T-helper 17 cell (primary cell): ENCODE measurements at places on chromosomes 6 and 20.

DNA sequence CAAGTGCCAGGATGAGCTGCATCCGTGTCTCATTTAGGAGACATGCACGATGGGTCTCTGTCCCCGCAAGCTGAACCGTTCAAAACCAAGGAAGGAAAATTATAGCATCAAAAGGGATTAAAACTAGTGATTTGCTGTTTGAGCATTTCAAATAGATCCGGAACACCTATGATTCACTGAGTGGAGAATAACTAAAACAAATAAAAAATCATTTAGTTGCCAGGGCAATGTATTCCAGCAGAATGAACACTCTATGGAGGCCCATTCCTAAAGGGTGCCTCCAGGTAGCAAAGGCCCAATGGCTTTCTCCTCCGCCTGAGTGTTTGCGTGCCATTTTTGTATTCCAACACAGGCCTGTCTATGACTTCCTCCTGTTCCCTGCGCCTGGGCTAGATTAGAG lies 354.8 kb downstream of the ZFAND3 start:
- no peaks in the 10 kb centered on the region for H3K27me3 ChIP-seq
- DNase-seq: no peak
- H3K27ac ChIP-seq: peak overlapping the region; percentile 57
- H3K4me3 ChIP-seq: no peak overlapping the region
- peaks cover 4% of the 10 kb centered on the region for H3K36me3 ChIP-seq

DNA sequence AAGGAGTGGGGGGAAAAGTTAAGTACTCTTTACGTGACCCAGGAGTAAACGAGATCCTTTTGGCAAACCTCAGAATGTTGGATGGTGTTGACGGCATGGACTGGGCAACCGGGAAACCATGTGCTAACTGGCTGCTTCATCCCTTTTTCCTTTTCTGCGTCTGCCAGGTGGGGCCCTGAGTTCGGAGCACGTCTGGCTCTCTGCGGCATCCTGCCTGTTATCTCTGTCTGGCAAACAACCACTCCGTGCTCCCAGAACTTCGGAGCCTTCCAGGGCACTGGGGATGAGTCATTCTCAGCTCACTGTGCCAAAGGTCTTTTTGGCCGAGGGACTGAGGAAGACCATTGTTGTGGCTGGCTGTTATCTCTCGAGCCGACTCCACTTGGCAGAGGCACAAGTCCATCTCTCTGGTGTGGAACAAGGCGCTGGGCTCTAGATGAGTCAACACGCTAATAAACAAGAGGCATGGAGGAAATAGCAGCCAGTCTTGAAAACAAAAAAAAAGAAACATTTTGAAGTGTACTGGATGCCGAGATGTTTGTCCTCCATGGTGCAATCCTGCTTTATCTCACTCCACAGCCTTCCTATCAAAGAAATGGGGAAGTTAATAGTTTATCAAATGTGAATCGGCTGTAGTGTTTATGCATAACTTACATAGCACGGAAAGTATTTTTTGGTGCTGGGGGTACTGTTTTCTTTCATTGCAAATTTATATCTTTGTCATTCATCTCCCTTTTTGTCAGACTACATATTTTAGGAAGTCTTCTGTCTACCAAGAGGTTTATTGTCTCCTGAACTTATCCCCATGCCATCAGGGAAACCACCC lies 64.6 kb upstream of the TXNDC5 start:
- H3K27me3 ChIP-seq: peaks cover 26% of the 10 kb centered on the region
- H3K27ac ChIP-seq: no peak overlapping the region
- peak overlapping the region; percentile 13 for H3K4me3 ChIP-seq

DNA sequence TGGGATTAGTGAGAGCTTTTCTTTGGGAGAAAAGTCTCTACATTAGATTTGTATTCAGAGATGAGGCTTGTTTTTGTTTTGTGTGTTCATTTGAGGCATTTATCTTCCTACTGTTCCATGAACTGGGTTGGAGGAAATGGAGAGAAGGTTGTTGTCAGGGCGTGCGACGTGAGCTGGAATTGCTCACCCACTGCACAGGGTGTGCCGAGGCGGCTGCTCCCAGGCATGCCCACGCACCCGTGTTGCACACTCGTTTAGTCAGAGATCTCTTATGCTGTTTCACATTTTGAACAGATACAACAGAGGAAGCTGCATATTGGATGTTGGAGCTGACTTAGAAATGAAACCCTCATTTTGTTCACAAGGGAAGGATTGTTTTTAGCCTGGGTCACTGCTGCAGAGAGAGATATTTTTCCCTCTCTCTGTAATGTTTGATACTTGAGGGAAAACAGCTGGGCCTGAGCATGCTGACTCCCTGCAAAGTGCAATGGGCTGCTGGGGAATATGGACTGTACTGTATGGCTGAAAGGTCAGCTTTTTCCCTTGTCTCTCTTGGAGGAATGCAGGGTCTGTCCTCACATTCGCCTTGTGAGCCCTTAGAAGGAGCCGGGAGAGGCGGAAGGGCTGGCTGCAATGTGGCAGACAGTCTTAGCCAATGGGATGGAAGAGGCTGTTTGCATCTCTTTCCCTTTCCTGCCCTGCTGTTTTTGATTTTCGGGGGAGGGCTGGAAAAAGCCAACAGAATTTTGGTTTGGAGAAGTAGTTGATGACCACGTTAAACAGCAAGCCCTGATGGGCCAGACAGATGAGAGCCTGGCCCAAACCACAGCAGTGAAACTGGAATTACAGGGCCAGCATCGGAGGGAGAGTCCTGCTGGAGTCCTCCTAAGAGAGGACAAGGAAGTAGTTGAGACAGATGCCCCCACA lies 170.8 kb downstream of the SASH1 start:
- no peak for DNase-seq
- H3K27me3 ChIP-seq: peaks cover 33% of the 10 kb centered on the region
- peaks cover 7% of the 10 kb centered on the region for H3K4me1 ChIP-seq
- no peak overlapping the region for H3K4me3 ChIP-seq
- no peak overlapping the region for H3K27ac ChIP-seq

- H3K4me3 ChIP-seq: peak overlapping the region; percentile 63
- H3K27ac ChIP-seq: peak overlapping the region; percentile 6
- peaks cover 15% of the 10 kb centered on the region for H3K4me1 ChIP-seq
- peaks cover 3% of the 10 kb centered on the region for H3K36me3 ChIP-seq
- H3K27me3 ChIP-seq: no peaks in the 10 kb centered on the region
Measured at GRCh38 chr6:132763269-132763668, 5.6 kb upstream of the VNN2 start.

GRCh38 chr6:19860235-19860877 lies 23.2 kb downstream of the ID4 start:
- no peak overlapping the region for H3K4me3 ChIP-seq
- H3K4me1 ChIP-seq: no peaks in the 10 kb centered on the region

GRCh38 chr6:156949376-156949775 lies 172.2 kb downstream of the ARID1B start:
- H3K4me3 ChIP-seq: no peak overlapping the region
- no peak for DNase-seq
- H3K36me3 ChIP-seq: no peaks in the 10 kb centered on the region
- H3K4me1 ChIP-seq: peaks cover 36% of the 10 kb centered on the region
- H3K27ac ChIP-seq: no peak overlapping the region

DNA sequence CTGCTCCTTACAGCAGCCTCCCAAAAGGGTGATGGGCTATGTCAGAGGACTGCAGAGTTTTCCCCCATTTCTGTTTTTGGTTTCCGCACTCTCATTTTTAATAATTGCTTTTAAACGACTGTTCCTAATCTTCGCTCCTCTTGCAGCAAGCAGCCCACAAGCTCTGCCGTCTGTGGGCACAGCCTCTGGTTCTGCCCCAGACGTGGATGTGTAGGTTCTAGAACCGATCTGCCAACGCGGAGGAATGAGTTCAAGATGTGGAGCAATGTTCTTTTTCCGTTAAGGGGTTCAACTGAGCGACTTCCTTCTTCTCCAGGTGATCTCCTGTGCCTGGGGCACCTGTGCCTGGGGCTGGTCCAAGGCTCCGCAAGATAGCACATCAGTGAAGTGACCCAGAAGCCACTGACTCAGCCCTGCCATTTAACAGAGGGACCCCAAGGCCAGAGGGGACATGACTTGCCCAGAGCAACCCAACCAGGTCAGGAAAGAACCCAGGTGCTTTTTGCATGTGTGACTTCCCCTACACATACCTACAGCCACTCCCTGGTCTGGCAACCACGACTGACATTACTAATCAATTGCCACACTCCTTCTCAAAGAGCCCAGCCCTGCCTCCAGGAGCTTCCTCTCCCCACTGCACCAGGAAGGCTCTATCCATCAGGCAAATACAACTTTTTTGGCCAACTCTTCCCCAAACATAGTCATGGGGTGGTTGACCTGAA lies 22.7 kb downstream of the PMEPA1 start:
- peaks cover 12% of the 10 kb centered on the region for H3K27me3 ChIP-seq
- no peaks in the 10 kb centered on the region for H3K36me3 ChIP-seq
- no peak for DNase-seq
- H3K4me3 ChIP-seq: peak overlapping the region; percentile 7

DNA sequence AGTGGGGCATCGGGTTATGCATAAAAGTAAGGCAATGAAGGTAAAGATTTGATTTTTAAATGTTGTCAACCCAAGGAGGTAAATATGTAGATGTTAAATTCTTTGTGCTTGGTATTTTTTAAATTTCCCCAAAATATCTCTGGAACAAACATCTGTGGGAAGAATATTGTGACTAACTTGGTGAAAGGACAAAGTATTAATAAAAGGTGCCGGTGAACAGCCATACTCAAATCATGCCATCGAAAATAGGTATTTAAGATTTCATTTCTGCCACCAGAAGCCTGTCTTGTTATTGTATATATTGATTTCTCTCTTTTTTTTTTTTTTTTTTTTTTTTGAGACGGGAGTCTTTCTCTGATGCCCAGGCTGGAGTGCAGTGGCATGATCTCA lies 12.6 kb upstream of the ZBTB2 start:
- no peak overlapping the region for H3K4me3 ChIP-seq
- peaks cover 27% of the 10 kb centered on the region for H3K4me1 ChIP-seq
- no peaks in the 10 kb centered on the region for H3K27me3 ChIP-seq
- DNase-seq: no peak
- H3K27ac ChIP-seq: no peak overlapping the region
- H3K36me3 ChIP-seq: peaks cover 3% of the 10 kb centered on the region

DNA sequence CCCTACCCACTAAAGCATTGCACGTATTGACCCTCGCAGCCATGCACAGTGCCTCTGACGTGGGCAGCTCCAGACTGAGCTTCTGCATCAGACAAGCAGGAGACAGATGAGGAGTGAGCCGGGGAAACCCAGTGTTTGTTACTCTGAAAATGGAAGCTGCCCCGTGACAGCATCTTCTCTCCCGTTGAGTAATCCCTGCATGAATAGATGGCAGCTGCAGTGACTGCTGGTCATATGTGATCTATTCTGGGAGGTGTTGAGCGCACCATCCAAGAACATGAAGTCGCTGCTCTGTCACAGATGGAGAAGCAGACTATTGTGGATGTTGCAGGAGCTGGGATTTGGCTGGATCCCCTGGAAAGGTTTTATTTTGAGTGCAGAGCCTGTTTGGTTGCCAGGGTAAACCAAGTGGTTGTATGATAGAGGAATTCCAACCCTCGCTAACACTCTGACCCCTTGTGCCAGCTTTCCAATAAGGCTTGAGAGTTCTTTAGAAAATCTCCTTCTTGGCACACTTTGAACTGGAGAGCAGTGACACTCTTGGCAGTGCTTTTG lies 242.2 kb downstream of the NRN1 start:
- H3K4me1 ChIP-seq: peaks cover 11% of the 10 kb centered on the region
- no peak overlapping the region for H3K4me3 ChIP-seq
- H3K36me3 ChIP-seq: peaks cover 3% of the 10 kb centered on the region
- no peak for DNase-seq
- no peak overlapping the region for H3K27ac ChIP-seq

GRCh38 chr20:36871640-36872570 lies 4.0 kb upstream of the TLDC2 start:
- H3K36me3 ChIP-seq: peaks cover 3% of the 10 kb centered on the region
- no peak for DNase-seq
- peaks cover 7% of the 10 kb centered on the region for H3K4me1 ChIP-seq
- peaks cover 1% of the 10 kb centered on the region for H3K27me3 ChIP-seq

DNA sequence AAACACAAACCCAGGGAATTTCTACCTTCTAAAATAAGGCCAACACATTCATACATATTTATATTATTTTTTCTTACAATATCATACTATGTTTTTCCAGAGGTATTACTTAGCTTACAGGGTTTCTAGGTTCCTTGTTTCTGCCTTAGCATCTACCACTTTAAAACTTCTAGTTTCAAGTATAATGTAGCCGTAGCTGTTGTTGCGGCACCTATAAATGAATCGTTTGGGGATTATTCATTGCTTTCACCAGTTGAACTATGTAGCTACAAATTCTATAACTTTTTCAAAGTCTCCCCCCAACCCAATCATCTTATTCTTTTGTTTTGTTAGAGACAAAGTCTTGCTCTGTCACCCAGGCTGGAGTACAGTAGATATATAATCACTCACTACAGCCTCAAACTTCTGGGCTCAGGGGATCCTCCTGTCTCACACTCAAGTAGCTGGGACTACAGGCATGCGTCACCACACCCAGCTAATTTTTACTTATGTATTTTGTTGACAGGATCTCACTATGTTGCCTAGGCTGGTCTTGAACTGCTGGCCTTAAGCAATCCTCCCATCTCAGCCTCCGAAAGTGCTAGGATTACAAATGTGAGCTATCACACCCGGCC lies 43.9 kb downstream of the TNFAIP3 start:
- peaks cover 2% of the 10 kb centered on the region for H3K36me3 ChIP-seq
- DNase-seq: no peak
- H3K4me3 ChIP-seq: no peak overlapping the region
- H3K27ac ChIP-seq: no peak overlapping the region
- peaks cover 20% of the 10 kb centered on the region for H3K27me3 ChIP-seq
